CD4-positive, alpha-beta memory T cell (primary cell): ENCODE measurements at places on chromosomes 16 and 17.
A peak's percentile ranks its signal among the peaks of the same experiment; 100 is the strongest.

- DNase-seq, result no peak
Observed at GRCh38 chr17:33701910-33702309, 408.8 kb upstream of the ASIC2 start.

GRCh38 chr17:13492737-13493122, 109.0 kb downstream of the HS3ST3A1 start:
- no peak for DNase-seq

DNA sequence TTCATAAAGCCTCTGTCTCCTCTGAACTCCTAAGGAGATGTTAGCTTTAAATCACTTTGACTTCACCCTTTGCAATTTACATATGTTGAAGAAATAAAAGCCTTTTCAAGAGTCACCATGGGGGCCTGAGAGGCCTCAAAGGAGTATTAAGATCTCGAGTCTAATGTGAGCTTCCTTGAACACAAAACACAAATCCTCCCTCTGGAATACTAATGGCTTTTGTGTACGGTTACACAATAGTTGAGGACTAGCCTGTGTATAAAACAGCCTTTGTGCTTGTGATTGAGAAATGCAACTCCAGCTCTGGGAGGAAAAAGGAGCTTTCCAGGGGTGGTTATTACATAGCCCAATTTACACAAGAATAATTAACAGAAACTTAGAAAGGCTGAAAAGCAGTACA, 1140.2 kb downstream of the CDH11 start:
- no peak for DNase-seq

GRCh38 chr16:87390641-87391323, 1.4 kb upstream of the MAP1LC3B start:
- no peak for DNase-seq

DNA sequence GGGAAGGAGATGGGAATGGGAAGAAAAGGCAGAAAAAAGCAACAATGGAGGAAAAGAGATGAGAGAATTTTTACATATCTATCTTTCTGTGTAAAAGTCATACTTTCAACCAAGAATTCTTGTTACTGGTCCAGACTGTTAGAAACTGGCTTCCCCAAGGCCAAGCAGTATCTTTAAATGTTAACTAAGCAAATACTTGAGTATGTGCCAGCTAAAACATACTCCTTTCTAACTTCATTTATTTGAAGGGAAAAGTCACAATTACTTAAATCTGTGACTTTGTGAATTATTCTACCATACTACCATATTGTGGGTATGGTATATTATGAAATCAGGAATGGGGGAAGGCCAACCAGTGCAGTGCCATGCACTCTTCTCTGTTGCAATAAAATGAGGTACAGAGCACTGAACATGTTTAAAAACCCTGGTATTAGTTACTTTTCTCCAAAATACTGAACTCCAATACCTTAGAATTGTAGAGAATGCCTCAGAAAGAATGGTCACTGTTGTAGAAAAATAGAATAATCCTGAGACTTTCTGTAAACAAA, 92.3 kb upstream of the C17orf78 start:
- DNase-seq, result no peak

DNA sequence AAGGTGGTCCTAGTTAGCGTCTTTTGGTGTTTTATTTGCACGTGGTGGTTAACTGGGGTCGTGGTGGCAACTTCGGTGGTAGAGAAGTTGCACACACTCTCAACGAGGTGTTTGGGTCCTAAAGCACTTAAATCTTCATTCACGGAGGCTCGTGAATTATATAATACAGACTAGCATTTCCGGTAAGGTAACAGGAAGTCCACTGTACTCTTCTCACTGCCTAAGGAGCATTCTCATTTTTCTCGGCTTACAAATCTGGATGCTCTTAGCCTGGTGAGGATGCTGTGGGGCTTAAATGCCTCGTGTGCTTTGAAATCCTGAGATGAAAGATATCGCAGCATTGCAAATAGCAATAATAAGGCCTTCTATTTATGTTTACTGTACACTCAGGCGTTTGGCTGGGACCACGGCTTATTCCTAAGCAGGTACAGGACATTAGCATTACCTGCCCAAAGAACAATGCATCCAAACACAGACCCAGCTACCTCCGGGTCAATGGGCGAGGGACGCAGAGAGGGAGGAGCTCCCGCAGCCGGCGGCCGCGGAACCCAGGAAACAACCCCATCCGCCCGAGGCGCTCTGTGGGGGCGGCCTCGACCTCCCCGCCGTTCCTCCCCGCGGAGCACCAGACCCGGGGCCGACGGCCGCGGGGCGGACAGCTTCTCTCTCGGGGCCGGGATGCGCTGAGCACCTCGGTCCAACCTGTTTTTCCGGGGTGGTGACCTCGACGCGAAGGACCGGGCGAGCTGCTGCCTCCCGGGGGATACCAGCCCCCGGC, 856 bp downstream of the DNAJA2 start:
- DNase-seq, result peak; percentile 45

DNA sequence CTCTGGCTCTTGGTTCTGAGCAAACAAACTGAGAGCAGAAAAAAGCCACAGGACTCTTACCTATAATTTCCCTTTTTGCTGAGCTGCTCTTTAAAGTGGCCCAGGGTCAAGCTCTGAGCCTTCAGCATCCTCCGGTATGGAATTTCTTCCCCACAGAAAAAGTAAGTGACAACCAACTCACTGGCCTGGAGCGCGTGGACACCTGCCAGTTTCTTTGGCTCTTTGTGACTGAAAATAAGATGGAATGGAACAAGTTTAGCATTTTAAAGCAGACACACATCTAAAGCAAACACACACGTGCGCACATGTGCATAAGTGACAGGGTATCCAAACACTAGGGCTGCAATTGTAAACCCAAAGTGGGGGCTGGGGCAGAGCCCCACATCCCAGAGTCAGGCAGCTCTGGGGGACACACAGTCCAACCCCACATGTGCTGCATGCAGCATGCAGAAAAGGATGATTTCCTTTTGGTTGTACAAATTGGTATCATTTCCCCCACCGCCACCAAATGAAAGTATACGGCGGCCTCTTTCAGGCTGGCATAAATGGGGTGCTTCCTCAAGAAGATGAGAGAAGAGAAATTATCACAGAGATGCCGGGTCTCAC, 27.5 kb downstream of the AXIN2 start:
- no peak for DNase-seq

GRCh38 chr16:53131363-53132071, 76.7 kb downstream of the CHD9 start:
- peak; percentile 37 for DNase-seq

GRCh38 chr16:86077243-86077940, 178.4 kb downstream of the IRF8 start:
- DNase-seq, result no peak

DNA sequence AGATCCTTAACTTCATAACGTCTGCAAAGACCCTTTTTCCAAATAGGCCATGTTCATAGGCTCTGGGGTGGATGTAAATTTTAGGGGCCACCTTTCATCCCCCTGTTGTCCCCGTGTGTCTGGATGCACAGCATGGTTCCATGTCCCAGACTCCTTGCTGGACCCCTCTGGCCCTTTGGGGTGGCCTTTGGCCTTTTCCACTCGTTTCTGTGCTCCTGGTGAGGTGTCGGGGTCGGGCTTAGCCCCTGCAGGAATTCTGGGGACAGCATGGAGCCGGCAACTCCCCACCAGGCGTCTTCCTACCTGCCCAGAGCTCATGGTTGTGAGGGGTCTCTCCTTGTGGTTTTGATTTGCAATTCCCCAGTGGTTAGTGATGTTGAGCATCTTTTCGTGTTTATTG, 183.5 kb downstream of the SEC14L1 start:
- no peak for DNase-seq

DNA sequence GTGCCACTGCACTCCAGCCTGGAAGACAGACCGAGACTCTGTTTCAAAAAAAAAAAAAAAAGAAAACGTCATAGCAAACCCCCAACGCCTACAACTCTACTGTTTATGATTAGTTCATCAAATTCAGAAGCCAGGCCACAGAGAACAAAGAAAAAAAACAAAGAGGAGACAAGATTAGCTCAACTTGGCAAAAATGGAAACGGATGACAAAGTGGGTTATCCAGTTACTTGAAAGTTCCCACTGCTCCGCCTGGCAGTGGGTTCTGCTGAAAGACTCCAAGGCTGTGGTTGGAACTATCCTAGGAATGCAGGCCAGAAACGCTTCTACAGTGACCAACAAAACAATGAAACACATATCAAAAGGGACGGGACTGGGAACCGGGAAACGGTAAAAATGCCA, 53.1 kb downstream of the MRM3 start:
- DNase-seq, result no peak

DNA sequence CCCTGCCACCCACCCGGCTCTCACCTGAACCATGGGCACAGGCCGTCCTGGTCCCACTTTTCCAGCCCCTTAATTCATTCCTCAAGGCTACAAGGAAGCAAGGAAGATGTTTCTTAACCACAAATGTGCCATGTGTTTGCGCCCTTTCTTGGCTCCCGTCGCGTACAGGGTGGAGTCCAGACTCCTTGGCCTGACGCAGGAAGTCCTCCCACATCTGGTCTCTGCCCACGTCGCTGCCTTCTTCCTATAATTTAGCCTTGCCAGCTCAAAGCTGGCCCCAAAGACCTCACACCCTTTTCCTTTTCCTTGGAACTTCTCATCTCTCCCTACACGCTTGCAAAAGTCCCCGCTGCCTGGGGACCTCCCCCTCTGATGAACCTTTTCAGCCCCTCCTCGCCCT, 38.8 kb upstream of the BHLHA9 start:
- DNase-seq, result no peak

- no peak for DNase-seq
Observed at GRCh38 chr17:80538484-80538883, 6.2 kb upstream of the RPTOR start.

DNA sequence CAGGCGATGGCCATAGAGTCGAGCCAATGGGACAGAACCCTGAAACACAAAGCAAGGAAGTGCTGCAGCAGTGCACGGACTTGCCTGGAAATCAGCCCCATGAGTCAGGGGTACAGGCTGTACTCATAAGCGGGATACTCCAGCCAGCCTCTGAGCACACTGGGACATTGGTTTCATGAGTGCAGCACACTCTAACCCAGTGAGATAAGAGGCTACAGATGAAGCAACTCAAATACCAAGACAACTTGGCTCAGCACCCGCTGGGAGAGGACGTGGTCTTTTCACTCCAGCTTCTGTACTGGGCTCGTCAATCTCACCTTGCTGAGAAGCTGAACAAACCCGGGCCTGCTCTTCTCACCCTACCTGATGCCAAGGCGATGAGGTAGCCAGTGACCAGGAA, 98.2 kb downstream of the AXIN2 start:
- no peak for DNase-seq

DNA sequence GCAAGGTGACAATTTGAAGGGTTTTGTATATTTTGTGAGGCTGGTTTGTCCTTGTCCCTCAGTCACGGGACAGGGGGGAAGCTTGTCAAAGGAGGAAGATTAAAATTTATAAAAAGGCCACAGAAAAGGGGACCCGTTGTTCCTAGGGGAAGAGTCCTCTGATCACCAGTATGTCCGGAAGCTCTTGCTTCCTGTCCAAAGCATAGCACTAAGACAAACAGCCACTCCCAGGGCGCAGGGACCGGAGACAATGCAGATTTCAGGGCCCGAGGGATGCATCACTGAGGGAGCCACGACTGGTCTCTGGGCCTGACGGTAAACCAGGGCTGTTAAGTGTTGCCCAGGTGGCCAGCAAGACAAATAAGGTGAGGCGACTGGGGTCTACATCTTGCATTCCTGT, 95.2 kb downstream of the MAF start:
- DNase-seq, result no peak

- DNase-seq, result no peak
Observed at GRCh38 chr16:27920391-27920891, 143.1 kb downstream of the GSG1L start.

DNA sequence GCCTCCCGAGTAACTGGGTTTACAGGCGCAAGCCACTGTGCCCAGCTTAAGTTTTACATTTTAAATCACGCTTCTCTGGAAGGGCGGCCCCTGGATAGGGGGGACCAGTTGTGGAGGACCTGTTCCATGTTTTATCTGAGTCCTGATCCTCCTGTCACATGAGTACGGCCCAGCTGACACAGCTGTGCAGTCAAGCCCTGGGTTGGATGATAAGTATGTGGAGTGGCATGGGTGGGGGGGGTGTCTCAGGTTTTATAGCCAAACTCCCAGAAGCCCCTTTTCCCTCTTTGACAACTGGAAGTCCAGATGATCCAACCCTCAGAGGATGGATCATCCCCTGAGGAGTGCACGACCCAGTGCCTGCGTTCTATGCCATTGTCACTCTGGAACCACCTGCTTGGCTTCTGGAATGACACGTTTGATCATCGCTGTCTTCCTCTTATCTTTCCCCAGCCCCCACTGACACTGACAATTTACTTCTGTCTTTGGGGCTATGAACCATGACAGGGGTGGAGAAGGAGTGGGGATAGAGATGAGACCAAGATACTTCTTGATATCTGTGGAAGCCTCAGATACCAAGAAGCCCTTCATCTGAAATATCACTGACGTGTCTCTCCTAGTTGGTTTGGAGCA, 191.2 kb downstream of the MSI2 start:
- DNase-seq, result no peak

- DNase-seq, result no peak
Observed at GRCh38 chr17:40458851-40459482, 15.7 kb downstream of the IGFBP4 start.

DNA sequence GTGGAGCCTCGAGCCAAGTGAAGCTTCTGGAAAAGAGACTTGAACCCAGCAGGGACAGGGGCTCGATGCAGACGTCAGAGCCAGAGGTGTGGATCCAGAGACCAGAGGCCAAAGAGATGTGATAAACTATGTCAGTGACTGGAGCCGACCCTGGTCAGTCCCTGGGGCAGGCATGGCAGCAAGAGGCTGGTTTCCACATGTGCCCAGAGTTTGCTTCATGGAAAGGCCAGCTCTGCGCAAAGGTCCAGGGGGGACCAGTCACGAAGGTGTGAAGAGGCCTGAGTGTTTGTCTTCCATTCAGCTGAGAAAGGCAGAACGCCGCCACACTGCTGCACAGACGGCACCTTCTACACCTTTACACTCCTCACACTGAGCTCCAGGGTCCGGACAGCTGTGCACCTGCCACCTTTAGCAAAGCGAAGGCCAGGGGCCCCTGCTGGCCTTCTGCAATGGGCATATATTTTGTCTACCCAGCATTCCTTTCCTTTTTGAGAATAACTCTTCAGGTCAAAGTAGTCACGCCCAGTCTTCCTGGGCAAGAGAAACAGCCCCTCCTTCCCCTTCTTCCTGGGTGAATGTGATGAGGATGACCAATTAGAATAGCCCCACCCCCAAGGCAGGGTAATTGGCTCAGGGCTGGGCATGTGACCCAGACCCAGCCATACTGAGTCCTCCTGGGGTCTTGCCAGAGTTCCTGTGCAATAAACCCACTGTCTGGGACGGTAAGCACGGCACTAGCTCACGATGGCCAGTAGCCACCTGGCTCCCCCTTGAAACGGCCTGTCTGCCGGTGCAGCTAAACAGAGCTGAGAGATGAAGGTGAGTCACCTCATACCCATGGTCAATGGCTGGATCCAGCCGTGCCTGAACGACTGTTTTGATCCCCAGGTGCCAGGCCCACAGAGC, 2.3 kb upstream of the RPH3AL start:
- DNase-seq, result no peak

GRCh38 chr16:27813591-27813990, 249.9 kb downstream of the GSG1L start:
- no peak for DNase-seq

GRCh38 chr16:86041807-86042206, 142.8 kb downstream of the IRF8 start:
- DNase-seq, result no peak
